Skeletal muscle cell (primary cell): ENCODE measurements at places on chromosomes 3 and 15.

- no peak for DNase-seq
Measured at GRCh38 chr3:117408811-117409210, 699.2 kb downstream of the TUSC7 start.

- no peak for DNase-seq
Measured at GRCh38 chr3:11810276-11810675, 36.4 kb downstream of the TAMM41 start.

GRCh38 chr3:197030379-197031314 is 1.0 kb upstream of the MELTF start:
- DNase-seq = no peak

- DNase-seq = no peak
Measured at GRCh38 chr3:169186596-169186995, 476.9 kb downstream of the MECOM start.

- DNase-seq = no peak
Measured at GRCh38 chr15:95624100-95624499, 706.4 kb upstream of the NR2F2 start.

GRCh38 chr15:68213991-68214837 is 9.1 kb upstream of the CALML4 start:
- DNase-seq = no peak

DNA sequence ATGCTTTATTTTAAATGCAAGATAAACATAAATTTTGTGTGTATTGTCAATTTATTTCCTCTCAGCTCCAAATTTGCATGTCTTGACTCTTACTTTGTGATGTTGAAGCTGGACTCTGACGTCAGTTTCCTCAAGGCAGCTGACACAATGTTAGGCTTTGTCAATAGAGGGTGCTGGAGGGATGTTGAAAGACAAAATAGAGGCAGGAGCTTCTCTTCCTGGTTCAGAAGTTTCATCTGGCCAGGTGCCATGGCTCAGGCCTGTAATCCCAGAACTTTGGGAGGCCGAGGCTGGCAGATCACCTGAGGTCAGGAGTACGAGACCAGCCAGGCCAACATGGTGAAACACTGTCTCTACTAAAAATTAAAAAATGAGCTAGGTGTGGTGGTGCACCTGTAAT is 408.6 kb downstream of the GBE1 start:
- no peak for DNase-seq

GRCh38 chr3:122298239-122298638 is 26.8 kb upstream of the CSTA start:
- DNase-seq = no peak

DNA sequence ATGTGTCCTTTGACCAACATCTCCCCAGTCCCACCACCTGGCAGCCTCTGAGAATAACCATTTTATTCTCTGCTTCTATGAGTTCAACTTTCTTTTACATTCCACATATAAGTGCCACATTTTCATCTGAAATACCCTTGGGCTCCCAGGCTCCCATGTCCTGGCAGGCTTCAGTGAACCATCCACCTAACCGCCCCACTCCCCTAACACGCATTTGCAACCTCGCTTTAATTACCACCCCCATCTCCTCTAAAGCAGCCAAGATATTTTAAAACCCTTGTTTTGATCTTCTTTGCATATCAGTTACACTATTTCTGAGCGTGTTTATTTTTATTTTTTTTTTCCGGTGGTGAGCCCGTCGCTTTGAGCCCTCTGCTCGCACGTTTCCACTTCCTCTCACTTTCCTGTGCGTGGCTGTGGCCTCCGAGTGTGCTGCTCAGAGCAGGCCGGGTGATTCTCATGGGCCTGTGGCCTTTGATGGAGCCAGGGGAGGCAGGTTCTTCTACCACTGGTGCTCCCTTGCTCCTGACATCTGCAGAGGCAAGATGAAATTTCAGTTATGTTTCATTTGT is 195.4 kb upstream of the LPP start:
- DNase-seq = no peak

DNA sequence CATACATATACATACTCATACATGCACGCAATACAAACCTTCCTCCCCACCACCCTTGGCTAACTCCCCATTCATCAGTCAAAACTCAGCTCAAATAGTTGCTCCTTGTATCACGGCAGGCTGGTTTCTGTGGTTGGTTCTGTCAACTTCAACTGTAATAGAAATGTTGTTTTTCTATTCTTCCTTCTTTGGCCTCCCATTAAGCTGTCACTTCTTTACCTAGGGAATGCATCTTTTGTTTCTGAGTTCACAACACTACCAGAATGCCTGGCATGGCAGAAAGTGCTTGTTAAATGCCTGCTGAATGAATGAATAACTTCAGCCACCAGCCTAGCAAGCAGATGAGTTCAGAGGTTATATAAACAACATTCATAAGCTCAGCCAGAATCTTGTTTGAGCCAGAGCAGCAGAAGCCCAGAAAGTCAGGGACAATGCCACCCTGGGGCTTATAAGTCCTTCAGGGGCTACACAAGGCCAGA is 63.1 kb downstream of the B3GALNT1 start:
- no peak for DNase-seq

DNA sequence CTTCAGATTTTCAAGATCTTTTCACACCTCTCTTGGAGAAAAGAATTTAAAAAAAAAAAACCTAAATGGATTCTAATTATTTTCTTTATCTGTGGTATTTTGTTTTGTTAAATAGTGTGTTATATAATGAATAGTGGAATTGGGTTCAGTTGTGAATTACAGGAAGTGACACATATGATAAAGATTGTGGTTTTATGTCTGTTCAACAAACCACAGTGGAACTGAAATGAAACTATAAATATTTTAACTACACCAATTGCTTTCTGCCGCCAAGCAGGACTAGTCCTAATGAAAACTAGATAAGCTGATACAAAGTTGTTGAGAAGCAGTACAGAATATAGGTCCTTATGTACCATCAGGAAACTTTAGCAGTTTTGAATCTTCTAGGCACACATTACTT is 121.6 kb downstream of the UBE2E2 start:
- no peak for DNase-seq

GRCh38 chr3:42123012-42123581 is 31.9 kb downstream of the TRAK1 start:
- DNase-seq = no peak

GRCh38 chr3:15272426-15273196 is 59.8 kb downstream of the SH3BP5 start:
- no peak for DNase-seq

DNA sequence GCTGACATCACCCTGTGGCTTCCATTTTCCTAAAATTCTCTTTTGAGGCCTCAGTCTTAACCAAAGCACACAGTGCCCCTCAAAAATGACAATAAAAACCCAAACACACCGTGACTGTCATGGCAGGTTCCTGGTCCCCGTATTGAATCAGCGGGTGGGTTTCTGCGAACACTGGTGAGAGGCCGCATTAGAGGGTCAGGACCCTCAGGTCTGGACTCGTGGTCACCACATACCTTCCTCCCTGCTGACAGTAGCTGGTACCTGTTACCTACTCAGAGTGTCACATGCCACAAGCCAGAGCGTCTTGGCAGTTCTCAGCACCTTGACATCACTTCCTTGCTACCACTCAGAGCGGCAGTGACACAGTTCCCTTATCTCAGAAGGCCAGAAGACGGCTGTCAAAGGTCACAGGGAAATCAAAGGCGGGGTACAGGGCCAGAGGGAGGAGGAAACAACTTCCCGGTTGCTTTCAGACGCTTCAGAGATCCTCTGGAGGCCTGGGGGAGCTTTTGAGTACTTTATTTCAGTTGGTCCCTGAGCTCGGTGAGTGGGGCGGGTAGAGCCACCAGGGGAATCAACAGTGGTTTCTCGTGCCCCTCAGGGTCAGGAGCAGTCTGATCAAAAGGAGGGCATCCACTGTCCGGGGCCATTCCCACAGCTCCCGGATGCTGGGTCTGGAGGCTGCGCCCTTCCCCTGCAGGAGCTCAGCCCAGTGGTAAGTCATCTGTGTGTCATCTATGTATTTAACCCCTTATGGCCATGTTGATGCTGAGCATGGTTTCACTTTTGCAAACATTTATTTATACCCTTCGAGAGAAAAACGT is at the start of the genes CCR5AS and CCRL2:
Gene CCR5AS, minus strand, starts transcription at position 279 of the 824 bp plus-strand sequence.
Gene CCRL2, plus strand, starts transcription at position 472 of the 824 bp plus-strand sequence. CDS start 821 bp downstream, outside the sequence.
- DNase-seq = no peak

- no peak for DNase-seq
Measured at GRCh38 chr15:95937128-95937528, 393.4 kb upstream of the NR2F2 start.

DNA sequence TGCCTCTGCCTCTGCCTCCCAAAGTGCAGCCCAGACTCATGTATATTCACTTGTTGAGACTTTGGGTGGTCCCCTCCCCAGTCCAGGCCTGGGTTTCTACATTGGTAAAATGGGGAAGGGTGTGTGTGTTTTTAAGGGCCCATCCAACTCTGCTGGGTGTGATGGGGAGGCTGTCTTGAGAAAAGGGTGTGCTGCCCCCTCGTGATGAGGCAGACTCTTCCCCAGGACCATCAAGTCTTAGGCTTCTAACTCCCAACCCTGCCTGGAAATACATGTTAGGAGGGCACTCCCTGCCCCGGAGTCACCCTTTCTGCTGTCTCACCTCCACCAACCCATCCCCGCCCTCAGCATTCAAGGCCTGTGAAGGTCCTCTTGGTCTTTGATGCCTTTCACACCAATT is 4.4 kb upstream of the PTPN23 start:
- no peak for DNase-seq

- no peak for DNase-seq
Measured at GRCh38 chr3:177525987-177526712, 328.9 kb upstream of the TBL1XR1 start.

DNA sequence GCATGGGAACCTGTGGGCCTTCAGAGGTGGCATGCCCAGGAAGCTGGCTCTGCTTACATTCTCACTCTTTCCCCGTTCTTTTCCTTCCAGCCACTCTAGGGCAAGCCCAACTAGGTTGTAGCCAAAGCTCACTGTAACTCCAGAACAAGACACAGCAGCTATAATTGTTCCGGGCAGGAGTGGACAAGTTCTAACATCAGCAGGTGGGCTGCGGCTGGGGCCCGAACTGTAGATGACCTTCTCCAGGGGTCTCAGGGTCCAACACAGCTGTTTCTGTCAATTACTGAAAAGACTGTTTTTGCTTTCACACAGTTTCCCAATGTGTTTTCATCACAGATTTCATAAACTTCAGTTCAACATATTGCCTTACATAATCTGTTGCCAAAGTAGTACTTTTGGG is 11.5 kb downstream of the RASGRP1 start:
- DNase-seq = no peak

DNA sequence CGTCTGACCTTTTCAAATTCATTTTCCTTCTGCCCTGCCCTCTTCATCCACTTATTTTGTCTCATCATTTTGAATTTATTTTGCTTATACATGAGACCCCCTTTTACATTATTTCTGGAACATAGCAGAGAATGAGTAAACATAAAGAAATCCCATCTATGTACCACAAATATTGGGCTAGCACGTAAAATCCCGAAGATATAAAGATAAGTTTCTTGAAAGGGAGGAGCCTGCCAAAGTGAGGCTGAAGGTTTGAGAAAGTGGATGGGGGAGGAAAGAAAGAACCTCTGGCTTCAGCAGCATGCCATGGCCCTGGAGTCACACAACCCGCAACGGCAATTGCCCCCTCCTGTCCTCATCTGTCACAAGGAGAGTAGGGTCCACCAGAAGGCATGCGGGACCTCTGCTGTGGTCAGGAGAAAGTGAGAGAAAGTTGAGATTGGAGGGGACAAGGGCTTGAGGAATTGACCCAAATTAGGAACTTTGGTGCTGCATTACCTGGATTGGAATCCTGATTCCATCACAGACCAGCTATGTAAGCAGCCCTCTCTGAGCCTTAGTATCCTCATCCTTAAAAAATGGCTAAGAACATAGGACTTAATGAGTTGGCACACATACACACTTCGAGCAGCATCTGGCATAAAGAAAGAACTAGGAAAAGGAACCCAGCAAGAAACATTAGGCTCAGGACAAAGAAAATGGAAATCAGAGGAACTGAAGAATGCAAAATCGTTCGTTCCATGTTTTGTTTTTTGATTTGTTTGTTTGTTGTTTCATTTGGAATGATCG is 53.7 kb upstream of the GYG1 start:
- no peak for DNase-seq

DNA sequence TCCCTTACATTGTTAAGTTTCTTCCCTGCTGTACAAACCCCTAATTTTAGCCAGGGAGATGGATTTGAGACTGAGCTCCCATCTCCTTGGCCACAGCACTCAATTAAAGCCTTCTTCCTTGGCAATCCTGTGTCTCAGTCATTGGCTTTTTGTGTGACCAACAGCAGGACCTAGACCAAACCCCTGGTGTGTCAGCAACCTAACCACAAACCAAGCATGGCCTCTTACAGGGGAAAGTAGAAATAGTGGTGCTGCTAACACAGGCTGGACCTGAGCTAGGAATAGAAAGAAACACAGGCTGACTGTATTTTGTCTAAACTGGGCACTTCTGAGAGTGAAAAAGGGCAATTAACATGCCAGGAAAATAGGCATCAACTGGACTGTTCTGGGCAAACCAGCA is 37.9 kb downstream of the PPCDC start:
- no peak for DNase-seq

DNA sequence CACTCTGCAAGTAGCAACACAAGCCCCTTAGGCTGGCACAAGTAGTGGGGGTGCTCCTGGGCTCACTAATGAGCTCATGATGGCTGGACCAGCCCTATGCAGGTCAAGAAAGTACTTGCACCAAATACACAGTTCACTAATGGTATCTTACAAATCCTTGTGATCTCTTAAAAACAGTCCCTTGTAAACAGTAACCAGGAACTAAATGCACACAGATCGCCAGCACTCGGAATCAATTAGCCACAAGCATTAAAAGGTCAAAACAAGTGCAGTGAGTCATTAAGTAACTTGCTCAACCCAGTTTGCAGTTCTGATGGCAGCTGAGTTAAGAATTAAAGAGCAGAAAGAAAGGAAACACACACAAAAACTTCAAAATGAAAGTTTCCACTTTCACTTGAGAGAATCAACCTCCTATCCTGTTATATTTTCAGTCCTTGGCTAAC is 43.2 kb downstream of the ARHGEF3 start:
- DNase-seq = peak; percentile 56

DNA sequence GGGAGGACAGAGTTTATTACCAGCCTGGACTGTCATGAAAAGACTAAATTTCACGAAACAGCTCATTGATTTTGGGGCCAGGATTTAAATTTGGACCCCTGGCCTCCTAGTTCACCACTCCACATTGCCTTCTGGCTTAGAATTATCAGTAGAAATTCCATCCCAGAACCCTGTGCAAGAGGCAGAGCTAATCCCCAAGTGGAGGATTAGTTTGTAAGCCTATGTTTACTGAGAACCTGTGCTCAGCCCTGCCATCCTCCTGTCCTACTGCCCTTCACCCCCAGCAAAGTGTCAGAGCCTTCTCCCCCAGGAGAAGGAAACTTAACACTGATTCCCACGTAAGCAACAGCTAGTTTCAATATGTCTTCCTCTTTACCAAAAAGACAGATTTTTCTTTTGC is 99.4 kb downstream of the SST start:
- DNase-seq = no peak
